Left forelimb (tissue), 1 donor: ENCODE measurements at places on chromosomes 11 and 22.

DNA sequence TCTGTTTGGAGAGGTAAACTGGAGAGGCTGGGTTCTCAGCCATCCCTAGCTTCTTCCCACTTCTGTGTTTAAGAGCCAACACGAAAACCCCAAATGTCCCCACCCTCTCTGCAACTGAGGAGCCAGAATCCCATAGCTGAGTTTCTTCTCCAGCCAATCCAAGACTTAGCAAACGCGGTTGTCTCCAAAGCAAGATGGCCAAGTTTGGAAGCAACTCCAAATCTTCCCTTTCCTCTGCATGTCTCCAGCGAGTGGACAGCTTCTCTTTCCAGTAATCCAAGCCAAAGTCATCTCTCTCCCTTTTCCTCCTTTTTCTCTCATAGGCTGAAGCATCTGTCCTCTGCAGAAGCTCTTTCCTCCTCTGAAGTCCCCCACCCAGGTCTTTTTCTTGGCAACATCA lies 539.2 kb downstream of the MIAT start:
- DNase-seq = no peak

- DNase-seq = no peak
Observed at GRCh38 chr11:61697764-61698163, 17.6 kb downstream of the DAGLA start.

GRCh38 chr22:48265000-48265625 lies 1502.7 kb downstream of the TBC1D22A start:
- DNase-seq = no peak

DNA sequence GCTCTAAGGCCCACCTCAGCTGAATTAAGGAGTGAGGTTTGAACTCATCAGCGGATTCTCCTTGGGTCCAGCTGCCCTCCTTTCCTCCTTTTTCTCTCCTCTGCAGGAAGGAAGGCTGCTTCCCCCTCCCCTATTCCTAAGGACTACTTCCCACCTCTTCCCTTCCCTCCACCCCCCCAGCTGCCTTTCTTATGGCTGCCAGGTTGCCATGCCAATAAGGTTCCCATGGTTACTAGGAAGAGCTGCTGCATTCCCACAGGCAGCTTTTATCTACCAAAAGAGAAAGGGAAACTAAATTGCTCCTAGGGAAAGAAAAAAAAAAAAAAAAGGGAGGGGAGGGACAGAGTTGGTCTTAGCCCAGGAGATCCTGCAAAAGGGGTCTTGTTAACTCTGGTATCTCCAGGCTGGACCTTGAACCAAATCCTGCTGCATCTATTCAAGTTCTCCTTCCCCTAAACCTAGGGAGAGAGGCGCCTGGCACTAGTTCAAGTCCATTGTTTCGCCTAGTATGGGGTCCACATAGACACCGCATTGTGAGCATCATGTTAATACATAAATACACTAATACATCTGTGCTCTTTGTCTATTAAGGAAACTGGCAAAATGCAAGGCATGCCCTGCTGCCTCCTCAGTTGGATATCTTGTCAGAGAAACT lies 21.2 kb upstream of the FEZ1 start:
- DNase-seq = no peak

DNA sequence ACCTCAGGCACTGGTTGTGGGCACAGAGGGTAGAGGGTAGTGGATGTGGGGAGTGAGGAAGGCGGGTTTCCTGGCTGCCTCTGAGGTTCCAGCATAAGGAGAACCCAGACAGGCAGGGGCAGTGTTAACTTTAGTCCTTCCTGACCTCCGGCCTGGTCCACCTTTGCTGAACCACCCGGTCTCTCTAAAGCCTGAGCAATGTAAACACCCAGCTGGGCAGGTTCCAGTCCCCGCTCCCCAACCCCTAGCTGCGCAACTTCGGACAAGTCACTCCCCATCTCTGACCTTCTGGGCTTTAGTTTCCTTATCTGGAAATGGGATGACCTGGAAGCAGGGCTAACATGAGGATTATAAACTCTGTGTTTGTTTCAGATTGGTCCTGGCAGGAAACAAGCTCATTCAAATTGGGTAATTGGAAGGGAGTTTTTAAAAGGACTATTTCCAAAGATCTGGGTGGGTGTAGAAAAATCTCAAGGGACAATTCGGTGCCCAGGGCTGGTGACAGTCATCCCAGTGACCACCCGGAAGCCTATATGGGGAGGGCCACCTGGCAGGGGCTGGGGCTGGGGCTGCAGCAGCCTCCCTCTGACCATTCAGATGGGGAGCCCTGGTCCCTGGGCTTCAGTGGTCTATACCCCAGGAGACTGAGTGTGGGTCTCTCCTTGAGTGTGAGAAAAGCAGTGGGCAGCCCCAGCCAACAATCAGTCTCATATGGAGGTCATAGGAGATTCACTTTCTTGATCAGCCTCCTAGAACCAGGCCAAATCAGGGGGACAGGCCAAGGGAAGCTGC lies 108.3 kb upstream of the SYT13 start:
- no peak for DNase-seq

GRCh38 chr11:126419801-126420697 lies 64.6 kb downstream of the ST3GAL4 start:
- DNase-seq = no peak

GRCh38 chr11:117638911-117639543 lies 158.0 kb downstream of the DSCAML1 start:
- DNase-seq = no peak

- no peak for DNase-seq
Observed at GRCh38 chr11:35838071-35838470, 105.8 kb upstream of the LDLRAD3 start.

GRCh38 chr11:79438631-79439409 lies 2.0 kb downstream of the TENM4 start:
- peak; percentile 69 for DNase-seq

DNA sequence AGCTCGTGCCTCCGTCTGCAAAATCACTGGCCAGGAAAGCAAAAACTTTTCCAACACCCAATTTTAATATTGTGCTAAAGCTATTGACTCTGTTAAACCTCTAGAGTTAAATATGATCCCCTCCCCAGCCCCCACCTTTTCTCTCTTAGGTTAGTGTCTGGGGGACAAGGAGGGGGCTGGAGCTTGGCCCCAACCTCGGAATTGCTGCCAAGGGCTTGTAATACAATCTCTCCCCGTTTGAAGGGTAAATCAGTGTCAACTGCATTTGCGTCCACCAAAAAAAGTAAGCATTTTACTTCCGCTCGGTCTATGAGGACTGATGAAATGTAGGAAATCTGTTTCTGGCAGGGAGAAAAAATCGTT lies at the start of gene GAS2:
GAS2 (plus strand) TSS at position 287 of the 363 bp plus-strand sequence. CDS start 8,259 bp downstream, outside the sequence.
- DNase-seq = peak; percentile 84

GRCh38 chr22:19478045-19478900 lies 720 bp downstream of the UFD1 start:
- no peak for DNase-seq

DNA sequence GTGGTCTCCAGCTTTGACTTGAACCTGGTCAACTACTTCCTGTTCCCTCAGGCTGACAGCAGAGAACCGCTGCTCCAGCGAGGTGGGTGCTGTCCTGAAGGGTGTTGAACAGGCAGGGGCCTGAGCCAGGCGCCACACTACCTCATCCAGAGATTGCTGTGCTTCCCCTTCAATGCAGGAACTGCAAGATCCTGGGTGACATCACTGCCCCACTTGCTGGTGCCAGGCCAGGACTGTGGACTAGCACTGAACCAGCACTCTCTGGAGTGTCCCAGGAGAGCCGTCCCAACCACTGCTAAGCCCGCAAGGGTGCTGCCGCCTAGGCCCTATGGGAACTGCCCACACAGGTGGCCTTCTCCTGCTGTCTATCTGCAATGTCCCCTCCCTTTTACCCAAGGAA lies 51.7 kb downstream of the GAB4 start:
- DNase-seq = peak; percentile 40

- no peak for DNase-seq
Observed at GRCh38 chr11:131658414-131658813, 288.0 kb downstream of the NTM start.

DNA sequence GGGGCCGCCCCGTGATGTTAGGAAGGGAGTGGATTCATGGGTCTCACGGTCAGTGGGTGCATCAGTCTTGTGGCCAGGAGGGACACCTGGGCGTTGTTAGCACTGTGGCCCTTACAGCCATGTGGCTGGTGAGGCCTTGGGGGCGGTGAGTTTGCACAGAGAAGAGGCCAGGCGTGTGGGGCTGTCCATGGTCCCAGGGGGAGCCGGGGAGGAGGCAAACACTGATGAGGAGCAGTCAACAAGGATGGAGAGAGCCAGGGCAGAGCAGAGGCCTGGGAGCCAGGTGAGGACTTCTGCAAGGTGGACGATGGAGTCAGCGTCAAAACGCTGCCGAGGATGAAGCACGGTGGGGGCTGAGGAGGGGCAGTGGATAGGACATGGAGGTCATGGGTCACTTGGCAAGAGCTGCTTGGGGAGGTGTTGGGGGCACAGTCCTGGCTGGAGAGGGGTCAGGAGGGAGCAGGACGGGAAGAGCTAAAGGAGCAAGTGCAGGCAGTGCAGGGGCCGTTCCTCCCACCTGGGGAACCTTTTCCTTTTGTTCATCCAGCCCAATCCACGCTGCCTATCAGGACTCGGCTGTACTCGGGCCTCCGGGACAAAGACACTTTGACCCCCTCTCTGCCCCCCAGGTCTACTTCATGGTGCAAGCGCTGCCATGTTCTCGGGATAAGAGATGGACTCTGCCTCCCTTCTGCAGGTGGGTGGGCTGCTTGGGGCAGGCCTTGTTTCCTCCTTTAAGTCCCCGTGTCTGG lies 801.1 kb downstream of the TBC1D22A start:
- DNase-seq = no peak

DNA sequence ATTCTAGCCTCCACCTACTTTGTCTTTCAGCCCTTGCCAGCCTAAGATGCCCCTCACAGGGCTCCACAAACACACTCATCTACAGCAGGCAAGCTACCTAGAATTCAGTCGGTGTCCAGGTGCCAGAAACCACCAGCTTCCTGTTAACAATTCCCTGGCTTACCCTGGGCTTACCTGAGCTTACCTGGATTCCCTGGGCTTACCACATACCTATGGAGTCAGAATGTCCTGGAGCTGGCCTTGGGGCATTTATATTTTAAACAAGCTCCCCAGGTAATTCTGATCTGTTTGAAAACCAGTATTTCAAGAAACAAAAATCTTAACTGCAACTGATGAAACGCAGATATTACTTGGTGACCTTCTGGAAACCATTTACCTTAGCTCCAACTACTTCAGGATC lies 123.6 kb downstream of the SLC1A2 start:
- no peak for DNase-seq

DNA sequence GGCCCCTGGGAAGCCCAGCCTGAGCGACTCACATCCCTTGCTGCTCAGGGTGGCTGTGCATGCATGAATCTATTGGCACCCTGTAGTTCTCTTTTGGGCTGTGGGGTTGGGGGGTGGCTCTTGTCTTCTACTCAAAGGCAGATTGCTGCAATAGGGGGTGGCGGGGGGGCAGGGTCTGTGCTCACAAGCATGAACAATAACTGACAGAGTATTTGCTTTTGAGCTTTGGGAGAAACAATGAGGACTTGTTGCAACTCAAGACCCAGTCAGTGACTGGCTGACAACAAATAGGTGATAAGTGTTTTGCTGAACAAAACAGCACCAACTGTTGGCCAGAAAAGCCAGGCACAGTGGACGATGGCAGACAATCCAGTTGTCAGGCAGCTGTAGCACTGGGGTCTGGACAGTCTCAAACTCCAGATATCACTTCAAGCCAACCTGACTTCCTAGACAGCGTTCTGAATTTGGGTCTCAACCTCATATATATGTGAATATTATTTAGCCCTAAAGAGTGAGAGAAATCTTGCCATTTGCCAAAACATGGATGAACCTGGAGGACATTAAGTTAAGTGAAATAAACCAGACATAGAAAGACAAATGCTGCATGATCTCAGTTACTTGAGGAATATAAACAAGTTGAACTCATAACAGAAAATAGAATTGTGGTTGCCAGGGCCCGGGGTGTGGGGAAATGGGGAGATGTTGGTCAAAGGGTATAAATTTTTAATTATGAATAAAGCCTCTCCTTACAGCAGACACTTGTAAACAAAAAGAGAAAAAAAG lies 61.7 kb downstream of the ME3 start:
- DNase-seq = no peak

DNA sequence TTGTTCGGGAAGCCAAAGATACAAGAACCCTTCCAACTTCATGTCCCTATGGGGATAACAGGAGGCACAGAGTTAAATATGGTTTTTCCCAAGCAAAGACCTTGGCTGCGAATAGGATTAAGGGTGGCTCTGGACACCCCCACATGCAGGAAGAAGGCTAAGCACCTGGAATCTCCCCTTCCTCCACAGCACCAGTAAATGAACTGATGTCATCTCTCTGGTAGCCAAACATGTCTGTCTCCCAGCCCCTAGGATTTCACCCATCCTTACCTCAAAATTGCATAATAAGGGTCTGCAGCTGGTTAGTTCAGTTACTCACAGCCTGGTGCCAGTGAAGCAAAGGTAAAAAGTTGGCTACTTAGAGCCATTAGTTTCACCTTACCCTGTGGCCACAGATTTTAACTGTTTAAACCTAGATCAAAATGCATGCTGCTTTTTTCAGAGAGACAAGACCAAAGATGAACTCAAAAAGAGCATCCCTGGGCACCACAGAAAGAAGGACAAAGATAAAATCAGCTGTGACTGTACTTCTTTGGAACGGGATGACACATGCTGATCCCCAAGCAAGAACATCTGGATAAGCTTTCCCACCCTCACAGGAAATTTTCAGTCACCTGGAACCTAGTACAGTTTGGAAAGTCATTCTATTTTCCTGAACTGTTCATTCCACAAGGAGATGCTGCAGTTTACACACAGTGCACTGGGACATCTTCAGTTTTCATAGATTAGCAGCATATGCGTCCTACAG lies 77.2 kb upstream of the AKIP1 start:
- DNase-seq = no peak

DNA sequence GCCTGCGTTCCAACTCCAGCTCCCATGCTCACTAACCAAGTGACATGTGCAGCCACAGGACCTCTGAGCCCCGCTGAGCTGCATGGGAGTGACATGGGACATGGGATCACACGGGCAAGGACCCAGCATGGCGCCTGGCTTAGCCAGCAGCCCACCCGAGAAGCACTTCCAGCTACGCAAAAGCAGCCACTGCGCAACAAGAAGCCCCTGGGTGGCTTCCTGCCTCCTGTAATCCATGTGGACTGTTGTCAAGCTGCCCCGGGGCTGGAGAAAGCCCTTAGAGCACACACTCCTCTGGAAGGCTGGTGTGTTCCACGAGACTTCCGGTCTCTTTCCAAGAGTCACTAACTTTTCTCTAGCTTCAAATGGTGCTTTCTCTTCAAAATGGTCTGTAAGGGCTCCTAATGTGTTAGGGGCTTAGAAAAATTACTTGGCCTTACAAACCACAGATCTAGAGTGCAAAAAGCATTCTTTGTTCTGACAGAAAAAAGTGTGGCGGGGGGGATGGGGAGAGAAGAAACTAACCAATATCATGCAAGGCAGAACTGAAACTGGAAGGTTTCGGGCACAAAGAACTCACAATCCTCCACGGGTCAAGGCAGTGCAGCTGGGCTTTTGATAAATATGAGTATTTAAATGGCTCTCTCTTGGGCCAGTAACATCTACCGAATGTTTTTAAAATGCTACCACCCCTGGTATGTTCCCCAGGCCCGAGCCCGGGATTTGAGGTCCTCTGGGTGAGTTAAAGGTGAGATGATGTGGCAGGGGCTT lies 5.5 kb downstream of the C11orf24 start:
- DNase-seq = no peak
